ENCODE measurements at places on chromosomes 13 and 19.
A peak's percentile ranks its signal among the peaks of the same experiment; 100 is the strongest.

- H3K27ac ChIP-seq: no peak overlapping the region
- no peak for DNase-seq
- no peaks in the 10 kb centered on the region for H3K36me3 ChIP-seq
- peaks cover 9% of the 10 kb centered on the region for H3K4me1 ChIP-seq
- H3K27me3 ChIP-seq: no peaks in the 10 kb centered on the region
- no peak overlapping the region for H3K4me3 ChIP-seq
Observed at GRCh38 chr19:41174297-41174928, 18.6 kb upstream of the CYP2S1 start.

DNA sequence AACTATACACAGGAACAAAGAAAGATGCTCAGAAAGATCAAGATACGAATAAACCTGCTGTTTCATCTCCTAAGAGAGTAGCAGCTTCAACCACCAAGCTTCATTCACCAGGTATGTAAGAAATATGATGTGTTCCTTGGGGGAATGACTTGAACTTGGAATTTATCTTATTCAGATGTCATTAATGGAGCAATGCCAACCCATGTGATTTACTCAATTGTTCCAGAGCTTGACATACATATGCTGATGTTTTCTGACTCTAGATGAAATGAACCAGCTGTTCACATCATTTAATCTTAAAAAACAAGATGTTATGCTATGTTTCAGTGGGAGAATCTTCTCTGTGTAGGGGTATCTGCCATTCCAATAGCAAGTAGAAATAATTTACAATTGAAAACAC, 270.9 kb downstream of the SLC7A1 start:
- H3K27me3 ChIP-seq: no peaks in the 10 kb centered on the region
- no peaks in the 10 kb centered on the region for H3K36me3 ChIP-seq
- DNase-seq: no peak
- H3K4me3 ChIP-seq: no peak overlapping the region

DNA sequence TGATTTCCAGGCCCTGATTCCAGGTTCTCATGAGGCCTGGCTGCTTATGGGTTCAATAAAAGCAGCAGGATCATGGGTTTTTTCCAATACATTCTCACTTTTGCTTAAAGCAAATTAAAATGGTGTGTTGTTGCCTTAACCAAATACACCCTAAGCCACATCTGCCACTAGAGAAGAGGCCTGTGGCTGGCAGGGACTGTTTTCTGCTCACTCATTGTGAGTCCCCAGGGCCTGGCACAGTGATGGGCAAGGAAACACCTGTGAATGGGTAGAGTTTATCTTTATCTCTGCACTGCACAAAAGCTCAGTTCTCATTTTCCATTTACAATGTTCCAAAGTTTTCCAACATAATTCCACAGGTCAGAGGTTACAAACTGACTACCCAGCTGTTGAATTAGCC, 726.0 kb downstream of the UQCRFS1 start:
- DNase-seq: no peak
- no peak overlapping the region for H3K27ac ChIP-seq
- H3K36me3 ChIP-seq: no peaks in the 10 kb centered on the region
- H3K27me3 ChIP-seq: no peaks in the 10 kb centered on the region
- no peaks in the 10 kb centered on the region for H3K4me1 ChIP-seq
- H3K4me3 ChIP-seq: no peak overlapping the region

- H3K4me3 ChIP-seq: peak overlapping the region; percentile 76
- DNase-seq: no peak
- peaks cover 4% of the 10 kb centered on the region for H3K4me1 ChIP-seq
- no peaks in the 10 kb centered on the region for H3K27me3 ChIP-seq
- peak overlapping the region; percentile 83 for H3K27ac ChIP-seq
Observed at GRCh38 chr13:37059848-37060192, 332 bp upstream of the SUPT20H start.

DNA sequence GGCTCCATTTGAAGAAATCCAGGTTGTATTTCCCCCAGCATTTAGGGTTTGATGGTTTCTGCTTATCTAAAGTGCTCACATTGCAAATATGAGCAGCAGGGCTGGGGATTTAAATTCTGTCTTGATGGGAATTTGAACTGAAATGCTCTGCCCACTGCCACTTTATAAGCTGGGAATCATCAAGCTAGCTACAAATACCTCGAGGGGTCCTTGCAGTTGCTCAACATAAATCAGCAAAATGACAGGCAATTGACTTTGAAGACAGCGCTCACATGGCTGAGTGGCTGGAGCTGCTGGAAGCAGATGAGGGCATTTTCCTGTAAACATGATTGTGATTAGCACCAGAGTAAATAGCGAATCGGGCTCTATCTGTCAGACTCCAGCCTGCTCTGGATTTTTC, 39.4 kb upstream of the MEDAG start:
- no peak overlapping the region for H3K4me3 ChIP-seq
- H3K4me1 ChIP-seq: peaks cover 32% of the 10 kb centered on the region
- H3K27me3 ChIP-seq: no peaks in the 10 kb centered on the region
- no peak for DNase-seq

- H3K4me1 ChIP-seq: peaks cover 41% of the 10 kb centered on the region
- peak within 1 kb of the TSS; percentile 78 for H3K27ac ChIP-seq
- peaks cover 16% of the 10 kb centered on the region for H3K36me3 ChIP-seq
- DNase-seq: no peak
Observed at GRCh38 chr19:47713046-47714021, at the start of gene EHD2. Gene EHD2, plus strand, starts transcription at chr19:47713422. Its CDS starts 3,191 bp downstream, at chr19:47716613.

DNA sequence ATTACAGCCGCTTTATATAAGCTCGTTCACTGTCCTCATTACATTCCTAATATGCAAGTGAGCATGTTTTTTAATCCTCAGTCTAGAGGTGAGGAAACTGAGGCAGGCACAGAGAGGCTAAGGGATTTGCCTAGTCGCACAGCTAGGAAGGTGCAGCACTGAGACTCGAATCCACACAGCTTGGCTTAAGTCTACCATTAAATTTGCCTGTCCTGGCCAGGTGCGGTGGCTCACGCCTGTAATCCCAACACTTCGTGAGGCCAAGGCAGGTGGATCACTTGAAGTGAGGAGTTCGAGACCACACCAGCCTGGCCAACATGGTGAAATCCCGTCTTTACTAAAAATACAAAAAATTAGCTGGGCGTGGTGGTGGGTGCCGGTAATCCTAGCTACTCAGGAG, 8.0 kb downstream of the RPS16 start:
- H3K27me3 ChIP-seq: no peaks in the 10 kb centered on the region
- DNase-seq: no peak
- H3K27ac ChIP-seq: peak overlapping the region; percentile 33
- H3K36me3 ChIP-seq: peaks cover 16% of the 10 kb centered on the region

DNA sequence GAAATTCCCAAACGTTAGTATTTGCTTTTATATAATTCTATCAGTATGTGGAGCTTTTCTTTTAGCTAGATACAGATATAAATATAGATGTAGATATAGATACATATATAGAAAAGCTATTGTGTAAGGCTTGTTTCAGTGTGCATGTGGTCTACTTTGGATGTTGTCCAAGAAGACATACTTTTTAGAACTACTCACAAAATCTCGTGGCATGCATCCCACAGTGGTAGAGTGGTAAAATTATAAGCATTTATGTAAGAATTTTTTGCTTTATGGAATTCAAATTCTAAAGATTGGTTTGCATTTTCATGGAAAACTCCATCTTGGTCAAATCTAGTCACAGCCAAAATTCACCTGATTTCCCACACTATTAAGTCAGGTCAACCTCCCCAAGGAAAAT, 880.4 kb downstream of the EFNB2 start:
- H3K4me1 ChIP-seq: no peaks in the 10 kb centered on the region
- no peak overlapping the region for H3K27ac ChIP-seq
- no peak overlapping the region for H3K4me3 ChIP-seq

DNA sequence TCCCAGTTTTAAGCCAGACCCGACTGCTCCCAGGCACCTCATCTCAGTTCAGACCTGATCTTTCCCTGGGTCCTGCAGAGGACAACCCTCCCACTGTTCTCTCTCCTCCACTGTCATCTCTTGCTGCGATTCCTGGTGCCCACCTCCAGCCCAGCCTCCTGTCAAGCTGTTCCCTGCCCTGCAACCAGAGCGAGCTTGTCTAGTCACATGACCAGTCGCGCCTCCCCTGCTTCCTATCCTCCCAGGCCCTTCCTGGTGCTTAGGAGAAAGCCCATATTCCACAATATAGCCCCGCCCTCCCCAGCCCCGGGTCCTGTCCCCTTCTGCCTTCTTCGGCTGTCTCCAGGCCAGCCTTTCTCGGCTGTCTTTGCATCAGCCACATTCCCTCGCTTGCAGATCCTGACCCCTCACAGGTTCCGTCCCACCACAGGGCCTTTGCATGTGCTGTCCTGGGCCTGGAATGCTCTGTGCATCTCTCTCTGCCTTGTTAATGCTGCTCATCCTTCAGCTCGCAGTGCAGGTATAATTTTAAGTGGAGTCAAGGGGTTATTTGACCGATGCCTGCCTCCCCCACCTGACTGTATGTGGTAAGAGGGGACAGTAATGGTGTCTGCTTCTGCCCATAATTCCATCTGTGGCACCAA, 88.8 kb downstream of the IER2 start:
- no peaks in the 10 kb centered on the region for H3K4me1 ChIP-seq
- no peaks in the 10 kb centered on the region for H3K27me3 ChIP-seq
- H3K4me3 ChIP-seq: no peak overlapping the region
- DNase-seq: no peak

DNA sequence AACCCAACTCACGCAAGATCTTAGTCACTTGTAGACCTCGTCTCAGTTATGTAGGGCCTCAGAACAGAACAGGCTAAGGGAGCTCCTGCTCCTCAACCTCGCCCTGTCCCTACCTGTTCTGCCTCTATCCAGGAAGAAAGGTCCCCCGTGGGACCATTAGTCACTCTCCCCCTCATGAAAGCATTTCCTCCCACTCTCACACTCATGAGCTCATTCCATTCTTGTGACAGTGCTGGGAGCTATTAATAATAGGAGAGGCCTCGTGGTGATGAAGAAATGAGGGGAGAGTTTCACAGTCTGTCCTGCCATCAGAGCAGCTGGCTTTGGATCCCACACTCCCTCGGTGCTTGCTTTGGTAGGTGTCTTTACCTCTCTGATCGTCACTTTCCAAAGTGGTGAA, 10.2 kb downstream of the PPP2R1A start:
- peak overlapping the region; percentile 70 for H3K27ac ChIP-seq
- no peaks in the 10 kb centered on the region for H3K27me3 ChIP-seq
- peak overlapping the region; percentile 22 for H3K4me3 ChIP-seq
- H3K4me1 ChIP-seq: peaks cover 12% of the 10 kb centered on the region

DNA sequence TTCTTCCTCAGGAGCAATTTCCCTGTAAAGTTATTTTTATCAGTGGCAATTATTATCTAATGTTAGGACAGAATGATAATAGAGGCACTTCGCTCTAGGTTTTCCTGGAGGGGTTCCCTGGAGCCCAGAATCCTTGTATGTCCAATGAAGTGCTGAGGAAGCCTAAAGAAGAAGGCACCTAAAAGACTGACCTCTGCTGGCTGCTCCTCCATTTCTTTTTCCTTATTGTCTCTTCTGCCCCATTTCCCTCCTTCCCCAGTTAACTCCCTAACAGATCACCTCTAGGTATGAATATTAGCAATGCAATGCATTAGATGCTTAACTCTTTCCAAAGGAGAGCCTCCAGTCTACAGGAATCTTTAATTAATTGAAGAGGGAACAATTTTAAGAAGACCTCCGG, 985.4 kb downstream of the DIAPH3 start:
- H3K27ac ChIP-seq: no peak overlapping the region
- H3K36me3 ChIP-seq: no peaks in the 10 kb centered on the region
- no peaks in the 10 kb centered on the region for H3K27me3 ChIP-seq

GRCh38 chr19:44499962-44500949, at the start of gene ZNF180:
Gene ZNF180, minus strand, starts transcription at chr19:44500522. Its CDS starts 3,188 bp downstream, at chr19:44497334.
- peak within 1 kb of the TSS; percentile 80 for H3K27ac ChIP-seq
- peak; percentile 76 for DNase-seq
- no peaks in the 10 kb centered on the region for H3K27me3 ChIP-seq
- H3K4me3 ChIP-seq: peak within 1 kb of the TSS; percentile 90
- peaks cover 19% of the 10 kb centered on the region for H3K36me3 ChIP-seq

- no peak overlapping the region for H3K27ac ChIP-seq
- H3K4me3 ChIP-seq: no peak overlapping the region
- H3K36me3 ChIP-seq: no peaks in the 10 kb centered on the region
- peaks cover 8% of the 10 kb centered on the region for H3K4me1 ChIP-seq
- H3K27me3 ChIP-seq: no peaks in the 10 kb centered on the region
- no peak for DNase-seq
Observed at GRCh38 chr13:30998136-30999088, 66.0 kb downstream of the TEX26 start.

DNA sequence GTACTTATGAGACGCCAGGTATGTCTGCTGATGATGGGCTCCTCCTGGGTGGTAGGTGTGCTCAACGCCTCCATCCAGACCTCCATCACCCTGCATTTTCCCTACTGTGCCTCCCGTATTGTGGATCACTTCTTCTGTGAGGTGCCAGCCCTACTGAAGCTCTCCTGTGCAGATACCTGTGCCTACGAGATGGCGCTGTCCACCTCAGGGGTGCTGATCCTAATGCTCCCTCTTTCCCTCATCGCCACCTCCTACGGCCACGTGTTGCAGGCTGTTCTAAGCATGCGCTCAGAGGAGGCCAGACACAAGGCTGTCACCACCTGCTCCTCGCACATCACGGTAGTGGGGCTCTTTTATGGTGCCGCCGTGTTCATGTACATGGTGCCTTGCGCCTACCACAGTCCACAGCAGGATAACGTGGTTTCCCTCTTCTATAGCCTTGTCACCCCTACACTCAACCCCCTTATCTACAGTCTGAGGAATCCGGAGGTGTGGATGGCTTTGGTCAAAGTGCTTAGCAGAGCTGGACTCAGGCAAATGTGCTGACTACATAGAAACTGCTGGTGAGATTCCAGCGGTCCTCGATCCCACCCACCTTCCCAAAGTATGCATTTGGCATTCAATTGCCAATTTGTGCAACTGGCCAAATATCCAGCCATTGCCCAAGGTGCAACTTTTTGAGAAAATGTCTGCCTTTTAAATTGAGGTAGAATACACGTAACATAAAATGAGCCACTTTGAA, 10.2 kb downstream of the OR2Z1 start:
- DNase-seq: no peak
- no peak overlapping the region for H3K27ac ChIP-seq
- H3K36me3 ChIP-seq: no peaks in the 10 kb centered on the region
- no peaks in the 10 kb centered on the region for H3K4me1 ChIP-seq

GRCh38 chr19:15841875-15842569, 26.6 kb upstream of the OR10H1 start:
- H3K4me1 ChIP-seq: no peaks in the 10 kb centered on the region
- no peak overlapping the region for H3K4me3 ChIP-seq
- no peak for DNase-seq
- no peak overlapping the region for H3K27ac ChIP-seq
- no peaks in the 10 kb centered on the region for H3K36me3 ChIP-seq

DNA sequence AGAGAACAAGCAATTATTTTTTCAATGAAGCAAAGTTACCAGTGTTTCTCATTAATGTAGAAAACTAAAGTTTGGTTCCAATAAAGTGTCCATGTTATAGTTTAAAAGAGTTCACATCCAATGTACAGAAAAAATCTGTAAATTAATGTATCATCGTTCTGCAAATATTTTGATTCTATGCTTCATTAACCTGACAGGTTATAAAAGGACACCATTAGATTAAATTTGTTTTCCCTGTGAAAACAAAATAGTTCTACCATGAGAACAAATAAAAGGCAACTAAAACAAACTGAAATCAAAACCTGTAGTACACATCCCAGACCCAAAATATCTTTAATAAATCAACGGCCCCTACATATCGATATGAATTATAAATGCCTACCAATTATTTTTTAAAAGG, 85.1 kb downstream of the ABCC4 start:
- no peaks in the 10 kb centered on the region for H3K4me1 ChIP-seq
- H3K27me3 ChIP-seq: no peaks in the 10 kb centered on the region
- H3K27ac ChIP-seq: no peak overlapping the region

GRCh38 chr13:110023729-110024644, 237.6 kb upstream of the IRS2 start:
- peak overlapping the region; percentile 49 for H3K4me3 ChIP-seq
- H3K36me3 ChIP-seq: no peaks in the 10 kb centered on the region
- peaks cover 40% of the 10 kb centered on the region for H3K4me1 ChIP-seq
- DNase-seq: peak; percentile 22
- H3K27ac ChIP-seq: peak overlapping the region; percentile 89
